ENCODE measurements at places on chromosomes 12 and 14.

GRCh38 chr14:97456958-97457357, 659.8 kb downstream of the VRK1 start:
- no peak for DNase-seq

- DNase-seq = no peak
Measured at GRCh38 chr12:116607039-116607438, 47.9 kb downstream of the MAP1LC3B2 start.

DNA sequence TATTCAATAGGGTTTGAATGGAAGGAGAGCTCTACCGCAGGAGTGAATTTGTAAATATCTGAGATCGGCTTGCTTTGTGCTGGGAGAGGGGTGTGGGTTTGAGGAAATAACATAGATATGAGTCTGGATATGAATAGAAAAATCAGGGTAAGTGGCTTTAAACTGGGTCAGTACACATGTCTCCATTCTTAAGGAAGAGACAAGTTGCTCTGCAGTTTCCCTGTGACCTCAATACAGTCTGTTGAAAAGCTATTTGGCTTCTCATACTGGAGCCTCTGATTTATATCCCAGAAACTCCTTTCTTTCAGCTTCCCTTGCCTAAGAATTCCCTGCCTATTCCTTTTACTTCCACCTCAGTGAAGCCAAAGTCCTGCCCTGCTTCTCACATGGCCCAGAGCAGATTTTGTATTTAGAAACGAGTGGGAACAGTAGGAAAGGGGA, 153.5 kb upstream of the ATF7IP start:
- no peak for DNase-seq

- DNase-seq = no peak
Measured at GRCh38 chr12:124464830-124465229, 102.6 kb downstream of the NCOR2 start.

- no peak for DNase-seq
Measured at GRCh38 chr12:124779161-124780141, 84.2 kb downstream of the SCARB1 start.

DNA sequence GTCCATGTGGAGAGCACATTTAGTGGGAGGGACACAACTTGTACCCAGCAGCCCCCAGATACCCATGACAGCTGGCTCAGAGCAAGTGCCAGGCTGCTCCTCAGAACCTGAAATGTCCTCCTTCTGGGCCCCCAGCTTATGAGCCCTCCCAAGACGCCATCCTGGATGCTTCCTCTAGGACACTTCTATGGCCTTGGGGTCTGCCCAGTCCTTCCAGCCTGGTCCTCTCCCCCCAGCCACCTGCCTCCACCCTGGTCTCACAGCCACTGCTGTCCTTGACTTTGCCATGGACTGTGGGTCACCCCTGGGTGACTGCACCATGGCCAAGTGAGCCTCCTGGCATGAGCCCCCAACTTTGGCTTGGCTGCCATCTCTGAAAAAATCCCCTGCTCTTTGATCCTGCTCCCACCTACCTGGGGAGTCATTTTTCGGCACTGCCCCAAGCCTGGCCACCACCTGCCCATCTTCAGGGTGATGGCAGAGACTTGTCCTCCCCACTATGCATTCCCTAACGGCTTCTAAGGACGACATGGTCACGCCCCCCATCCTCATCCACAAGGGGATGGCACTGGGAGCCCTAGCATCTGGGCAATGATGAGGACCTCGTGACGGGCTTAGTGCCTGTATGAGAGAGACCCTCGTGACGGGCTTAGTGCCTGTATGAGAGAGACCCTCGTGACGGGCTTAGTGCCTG, 323.7 kb downstream of the TMEM121 start:
- no peak for DNase-seq

DNA sequence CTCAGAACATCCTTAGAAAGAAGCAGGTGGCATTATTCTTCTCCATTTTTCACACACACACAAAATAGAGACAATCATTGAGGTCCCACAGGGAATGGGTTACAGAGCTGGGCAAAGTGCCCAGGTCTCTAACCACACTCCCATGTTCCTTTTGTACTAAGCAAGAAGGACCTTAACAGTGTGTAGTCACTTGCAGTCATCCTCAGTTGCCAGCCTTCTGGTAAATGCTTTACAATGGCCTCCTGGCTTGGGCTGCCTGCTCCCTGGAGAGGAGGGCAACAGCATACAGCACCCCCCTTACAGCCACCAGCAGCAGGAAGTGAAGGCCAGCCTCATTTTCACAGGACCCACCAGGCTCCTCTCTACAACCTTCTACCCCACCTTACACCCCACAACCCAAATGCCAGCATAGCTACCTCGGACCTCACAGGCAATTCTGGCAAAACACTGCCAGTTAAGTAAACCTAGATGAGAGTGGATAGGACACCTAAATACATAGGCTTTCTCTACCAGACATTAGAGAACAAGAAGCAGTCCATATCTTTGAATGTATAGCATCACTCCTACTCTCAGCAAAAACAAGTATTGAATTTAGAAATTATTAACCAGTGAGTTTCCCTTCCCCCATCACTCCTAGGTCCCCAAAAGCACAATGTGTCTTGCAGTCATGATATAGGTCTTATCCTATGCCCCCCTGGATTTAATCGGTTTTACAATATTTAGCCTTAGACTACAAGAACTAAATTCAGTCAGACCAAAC, 88.1 kb downstream of the PPP2R5E start:
- DNase-seq = no peak

GRCh38 chr12:43884683-43885410, 49.0 kb downstream of the TMEM117 start:
- DNase-seq = no peak

DNA sequence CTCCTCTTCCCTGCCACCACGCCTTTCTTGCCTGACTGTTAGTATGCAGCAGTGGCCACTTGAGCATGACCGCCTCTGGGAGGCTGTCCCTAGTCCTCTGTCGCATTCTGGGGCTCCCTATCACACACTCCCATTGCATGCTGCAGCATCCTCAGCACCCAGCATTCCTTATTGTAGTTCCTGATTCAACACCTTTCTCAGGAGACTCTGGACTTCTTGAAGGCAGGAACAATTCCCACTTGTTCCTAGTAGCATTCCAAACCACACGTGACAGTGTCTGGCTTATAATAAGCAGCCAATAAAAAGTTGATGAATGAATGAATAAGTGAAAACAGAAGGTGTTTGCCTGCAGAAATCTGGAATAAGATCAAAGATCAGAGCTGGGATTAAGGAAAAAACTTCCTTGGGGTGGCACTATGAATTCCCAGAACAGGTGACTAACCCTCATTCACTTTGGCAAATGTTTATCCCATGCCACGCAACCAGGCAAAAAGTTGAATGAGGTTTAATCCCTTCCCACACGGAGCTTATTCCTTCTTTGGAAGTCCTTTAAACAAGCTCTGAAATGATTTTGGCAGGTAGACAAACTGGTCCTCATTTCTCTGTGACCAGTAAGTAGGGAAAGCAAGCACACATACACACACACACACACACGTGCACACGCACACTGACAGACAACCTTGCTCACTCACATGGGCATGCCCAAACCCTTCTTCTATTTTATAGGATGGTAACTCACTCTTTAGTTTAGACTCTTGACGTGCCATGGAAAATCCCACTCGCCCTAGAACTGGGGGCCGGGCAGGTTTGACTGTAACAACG, 26.5 kb downstream of the NTF3 start:
- DNase-seq = no peak

GRCh38 chr14:54395284-54395683, 1.5 kb upstream of the CDKN3 start:
- no peak for DNase-seq

- no peak for DNase-seq
Measured at GRCh38 chr12:117036046-117036445, 63.2 kb downstream of the TESC start.

- no peak for DNase-seq
Measured at GRCh38 chr12:106179086-106179485, 40.3 kb upstream of the NUAK1 start.

DNA sequence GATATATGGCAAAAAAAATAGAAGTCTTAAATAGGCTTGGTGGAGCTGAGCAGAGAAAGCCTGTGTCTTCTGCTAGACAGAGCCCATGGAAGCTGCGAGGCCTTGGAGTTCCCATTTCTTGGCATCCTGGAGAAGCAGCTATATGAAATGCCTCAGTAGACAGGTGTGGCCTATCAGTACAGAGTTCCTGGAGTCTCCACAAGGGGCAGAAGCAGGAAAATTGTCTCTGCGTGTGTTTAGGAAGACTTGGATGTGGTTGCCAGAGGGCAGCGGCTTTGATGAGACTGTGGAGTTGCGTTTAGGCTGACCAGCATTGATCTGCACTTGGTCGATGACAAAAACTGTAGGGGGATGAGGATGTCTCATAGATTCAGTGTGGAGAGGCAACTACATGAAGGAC, 334.5 kb upstream of the SEL1L start:
- no peak for DNase-seq

DNA sequence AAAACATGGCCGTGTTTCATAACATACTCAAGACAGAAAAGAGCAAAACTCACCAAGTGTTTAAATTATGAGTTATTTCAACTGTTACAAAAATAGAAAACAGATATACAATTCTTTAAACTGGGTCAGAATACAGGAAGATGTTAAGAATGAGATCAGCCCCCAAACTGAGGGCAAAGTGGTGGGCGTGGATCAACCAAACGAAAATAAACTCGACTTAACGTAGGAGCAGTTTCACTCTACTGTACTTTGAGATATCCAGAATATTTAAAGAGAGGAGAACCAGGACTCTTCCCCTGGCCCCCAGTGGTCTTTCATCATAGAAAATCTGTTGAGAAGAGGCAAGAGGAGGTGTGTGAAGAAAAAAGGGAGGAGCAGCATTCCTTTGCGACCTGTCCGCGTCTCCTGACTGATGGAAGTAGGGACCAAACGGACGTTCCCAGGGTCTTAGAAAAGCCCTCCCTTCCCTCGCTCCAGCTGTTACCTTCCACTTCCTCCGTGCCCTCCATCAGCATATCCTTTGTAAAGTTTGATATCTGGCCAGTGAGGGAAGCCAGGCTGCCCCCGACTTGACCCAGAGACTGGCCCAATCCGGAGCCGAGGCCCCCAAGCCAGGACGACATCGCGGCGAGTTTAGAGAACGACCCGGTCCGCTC, 668 bp downstream of the TRIP11 start:
- no peak for DNase-seq

- no peak for DNase-seq
Measured at GRCh38 chr14:97692084-97692483, 894.9 kb downstream of the VRK1 start.

GRCh38 chr14:105165134-105165704, 3.4 kb downstream of the JAG2 start:
- DNase-seq = no peak

GRCh38 chr14:23555533-23555881, 564 bp upstream of the THTPA start:
- no peak for DNase-seq

- DNase-seq = no peak
Measured at GRCh38 chr12:106712768-106713167, 61.7 kb upstream of the RIC8B start.

DNA sequence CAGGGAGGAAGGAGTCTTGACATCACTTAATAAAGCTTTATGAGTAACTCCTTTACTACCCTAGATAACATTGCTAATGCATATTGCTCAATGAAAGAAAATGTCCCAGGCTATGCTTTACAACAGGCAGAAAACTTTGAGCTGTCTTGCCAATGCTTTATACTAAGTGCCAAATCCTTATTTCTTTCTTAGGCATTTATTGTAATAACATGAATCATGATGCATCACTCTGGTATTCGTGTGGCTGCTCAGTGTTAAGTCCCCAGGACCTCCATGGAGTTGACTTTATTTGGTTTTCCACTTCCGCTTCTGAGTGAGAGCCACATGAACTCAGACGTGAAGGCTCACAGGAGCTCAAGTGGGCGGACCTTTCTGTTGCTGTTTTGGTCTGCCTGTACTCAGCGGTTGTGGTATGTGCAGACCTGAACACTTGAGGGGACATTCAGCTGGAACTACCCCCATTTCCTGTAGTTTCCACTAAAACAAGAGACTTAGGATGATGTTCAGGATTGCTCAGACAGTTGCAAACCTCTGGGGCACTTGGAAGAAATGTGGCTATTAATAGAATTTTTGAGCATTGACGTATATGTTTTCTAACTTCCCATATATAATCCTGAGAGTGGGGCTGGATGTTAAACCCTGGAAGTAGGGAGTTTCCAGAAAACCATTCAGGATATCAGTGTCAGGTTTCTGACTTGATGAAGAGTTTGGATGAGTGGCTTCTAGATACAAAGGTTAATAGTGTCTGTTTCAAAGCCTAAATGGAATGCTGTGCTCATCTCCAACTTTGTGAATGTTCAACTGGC, 258.6 kb downstream of the MSRB3 start:
- DNase-seq = no peak

- no peak for DNase-seq
Measured at GRCh38 chr12:104304261-104305009, 896 bp downstream of the EID3 start.

GRCh38 chr14:104235686-104236085, 97.3 kb downstream of the KIF26A start:
- no peak for DNase-seq

DNA sequence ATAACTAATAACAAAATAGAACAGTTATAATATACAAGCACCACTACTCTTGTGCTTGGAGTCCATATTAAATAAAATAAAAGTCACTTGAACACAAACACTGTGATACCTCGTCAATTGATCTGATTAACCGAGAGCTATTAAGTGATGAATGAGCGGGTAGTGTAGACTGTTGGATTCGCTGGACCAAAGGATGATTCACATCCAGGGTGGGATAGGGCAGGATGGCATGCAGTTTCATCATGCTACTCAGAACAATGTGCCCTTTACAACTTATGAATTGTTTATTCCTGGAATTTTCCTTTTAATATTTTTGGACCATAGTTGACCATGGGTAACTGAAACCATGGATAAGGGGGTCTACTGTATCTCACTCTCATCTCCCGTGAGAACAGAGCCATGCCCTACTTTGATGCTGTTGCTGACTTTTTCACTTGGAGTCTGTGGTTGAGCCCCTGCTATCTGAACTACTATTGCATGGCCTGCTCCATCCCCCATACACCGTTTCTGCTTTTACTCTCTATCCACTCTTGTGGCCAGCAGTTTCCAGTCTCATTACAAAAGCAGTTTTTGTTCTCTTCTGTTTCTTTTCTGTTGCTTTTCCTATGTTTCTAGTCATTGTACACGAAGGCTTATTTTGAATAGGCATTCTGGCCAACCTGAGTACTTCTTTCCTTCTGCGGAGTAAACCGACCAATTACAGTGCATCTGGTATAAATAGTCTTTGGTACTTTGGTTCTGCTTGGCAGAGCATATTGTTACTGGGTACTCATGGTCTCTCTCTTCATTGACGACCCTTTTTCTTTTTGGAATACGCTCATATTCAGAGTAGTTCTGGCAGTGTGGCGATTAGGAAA, 12.2 kb downstream of the TMTC2 start:
- DNase-seq = no peak

DNA sequence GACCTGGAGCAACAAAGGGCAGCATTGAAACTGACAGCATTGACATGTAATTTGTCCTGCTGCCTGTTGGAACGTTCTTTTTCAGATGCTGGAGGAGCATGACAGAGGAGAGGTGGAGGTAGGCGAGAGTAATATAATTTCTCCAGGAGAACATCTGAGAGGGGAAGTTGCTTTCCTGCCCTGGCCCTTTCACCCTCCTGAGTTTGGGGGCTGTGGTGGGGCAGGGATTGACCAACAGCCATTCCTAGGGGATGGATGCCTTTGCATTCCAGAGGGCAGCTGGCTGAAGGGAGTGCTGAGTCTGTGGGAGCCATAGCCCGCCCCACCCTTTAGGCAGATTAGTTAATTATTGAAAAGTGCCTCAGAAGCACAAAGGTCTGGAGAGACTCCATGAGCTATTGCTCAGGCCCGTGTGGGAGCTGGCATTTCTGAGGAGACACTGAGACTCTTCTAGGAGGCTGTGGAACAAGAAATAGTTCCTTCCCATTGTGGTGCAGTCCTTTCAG, 73.5 kb downstream of the ARF6 start:
- no peak for DNase-seq

All from psoas muscle (tissue), 8 donors.